ENCODE measurements at places on chromosomes 6 and 20. TPM values are rescaled to one million over a fixed set of nuclear protein-coding genes. Genes with fewer than 3 reads are reported as not detected.
A peak's percentile ranks its signal among the peaks of the same experiment; 100 is the strongest.

DNA sequence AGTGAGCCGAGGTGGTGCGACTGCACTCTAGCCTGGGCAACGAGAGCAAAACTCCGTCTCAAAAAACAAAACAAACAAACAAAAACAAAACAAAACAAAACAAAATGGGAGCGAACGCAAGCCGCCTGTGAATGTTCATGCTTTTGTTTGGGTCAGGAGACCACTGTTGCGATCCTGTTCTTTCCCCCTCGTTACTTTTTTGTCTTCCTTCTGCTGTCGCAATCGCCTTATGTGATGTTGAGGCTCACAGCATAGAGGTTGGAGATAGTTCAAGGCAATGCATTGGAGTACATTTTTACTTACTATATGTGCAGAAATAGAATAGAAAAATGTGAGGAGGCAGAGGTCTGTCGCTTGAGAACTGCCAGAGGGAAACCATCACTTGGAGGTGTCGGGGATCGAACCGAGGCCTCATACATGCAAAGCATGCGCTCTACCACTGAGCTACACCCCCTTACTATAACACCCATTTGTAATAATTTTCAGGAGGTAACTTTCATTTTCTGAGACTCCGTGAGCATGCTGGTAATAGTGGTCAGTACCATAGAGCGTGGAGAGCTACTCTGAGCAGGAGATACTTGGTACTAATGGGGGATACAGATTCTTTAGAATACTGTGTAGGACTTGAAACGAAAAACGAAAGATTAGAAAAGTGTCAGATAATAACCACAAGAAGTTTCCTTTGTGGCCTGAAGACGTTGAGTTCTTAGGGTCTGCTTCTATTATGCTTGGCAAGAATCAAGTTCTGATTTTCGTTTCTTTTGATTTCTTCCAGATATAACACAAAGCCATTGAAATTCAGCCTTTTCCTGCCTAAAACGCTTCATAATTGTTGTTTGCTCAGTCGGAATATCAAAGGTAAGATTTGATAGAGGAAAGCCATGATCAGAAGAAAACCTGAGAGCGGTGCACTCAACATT lies 121.1 kb downstream of the TRIM27 start:
- no peak for DNase-seq

DNA sequence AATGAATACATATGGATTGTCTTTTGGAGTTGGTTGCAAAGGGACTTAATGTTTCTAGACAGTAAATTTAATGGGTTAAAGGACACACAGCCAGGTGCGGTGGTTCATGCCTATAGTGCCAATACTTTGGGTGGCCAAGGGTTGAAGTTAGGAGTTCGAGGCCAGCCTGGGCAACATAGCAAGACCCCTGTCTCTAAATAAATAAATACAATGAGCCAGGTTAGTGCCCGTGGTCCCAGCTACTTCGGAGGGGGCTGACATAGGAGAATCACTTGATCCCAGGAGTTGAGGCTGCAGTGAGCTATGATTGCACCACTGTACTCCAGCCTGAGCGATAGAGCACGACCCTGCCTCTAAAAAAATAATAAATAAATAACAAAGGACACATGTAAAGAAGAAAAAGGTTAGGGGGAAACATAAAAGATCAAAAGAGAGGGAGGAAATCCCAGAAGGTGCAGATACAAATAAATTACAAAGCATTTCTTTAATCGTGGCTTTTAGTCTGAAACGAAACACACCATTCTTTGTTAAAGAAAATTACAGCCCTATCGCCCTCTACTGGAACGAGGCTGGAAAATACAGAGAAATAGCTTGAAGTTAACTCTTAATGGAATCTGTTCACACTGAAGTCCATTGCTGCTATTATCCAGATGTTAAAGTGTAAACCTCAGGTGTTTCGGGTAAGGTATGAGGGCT lies 42.6 kb upstream of the SCML4 start:
- DNase-seq: peak; percentile 57

DNA sequence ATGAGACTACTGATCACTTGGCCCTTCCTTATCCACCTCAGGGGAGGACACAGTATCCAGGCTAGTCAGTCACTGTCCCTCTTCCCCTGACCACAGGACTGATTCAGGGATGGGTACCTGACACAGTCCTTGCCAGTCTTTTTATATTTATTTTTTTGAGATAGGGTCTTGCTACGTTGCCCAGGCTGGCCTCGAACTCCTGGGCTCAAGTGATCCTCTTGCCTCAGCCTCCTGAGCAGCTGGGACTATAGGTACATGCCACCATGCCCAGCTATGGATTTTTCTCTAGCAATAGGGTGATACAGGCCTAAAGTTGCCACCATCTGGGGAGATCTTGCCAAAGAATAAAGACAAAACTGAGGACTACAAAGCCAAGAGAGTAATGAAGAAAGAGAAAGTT lies 10.2 kb downstream of the TUBB2B start:
- DNase-seq: no peak

- DNase-seq: no peak
Observed at GRCh38 chr6:105832313-105832761, 253.8 kb upstream of the PRDM1 start.

Gene ULBP2
- total RNA-seq: 2.6 TPM

Gene C6orf15
- not detected for total RNA-seq

Measured in OCI-LY7 (cell line).